ENCODE measurements at places on chromosomes 5 and 9.

- DNase-seq = no peak
Measured at GRCh38 chr5:14767053-14767452, 102.5 kb downstream of the OTULIN start.

- no peak for DNase-seq
Measured at GRCh38 chr5:154198611-154199230, 8.2 kb downstream of the GALNT10 start.

DNA sequence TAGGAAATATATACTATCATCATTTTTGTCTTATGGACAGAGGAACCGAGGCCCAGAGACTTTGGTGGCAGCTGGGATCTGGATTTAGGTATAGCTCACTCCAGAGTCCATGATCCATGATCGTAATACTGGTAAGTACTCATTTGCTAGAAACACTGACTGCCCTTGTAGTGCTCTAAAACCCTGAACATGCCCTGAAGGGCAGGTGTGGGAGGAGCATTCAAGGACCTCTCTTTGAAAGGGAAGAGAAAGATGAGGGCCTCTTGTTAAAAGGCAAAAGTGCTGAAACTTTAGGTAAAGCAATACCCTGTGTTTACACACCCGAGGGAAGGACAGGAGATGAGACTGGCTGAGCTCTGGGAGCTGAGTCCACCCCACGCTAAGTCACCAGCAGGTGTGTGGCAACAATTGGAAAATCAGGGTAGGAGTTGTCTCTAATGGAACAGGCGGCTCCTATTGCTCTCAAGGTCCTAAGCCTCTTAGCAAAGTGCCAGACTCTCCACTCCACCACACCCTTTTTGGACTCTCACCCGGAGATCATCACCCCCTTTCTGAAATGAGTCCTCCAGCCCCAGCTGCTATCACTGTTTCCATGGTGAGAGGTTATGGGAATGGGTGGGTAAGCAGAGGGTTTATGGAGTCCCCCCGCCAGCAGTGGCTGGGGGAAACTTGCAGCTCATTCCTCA is 34.8 kb downstream of the TRPC7 start:
- DNase-seq = no peak

DNA sequence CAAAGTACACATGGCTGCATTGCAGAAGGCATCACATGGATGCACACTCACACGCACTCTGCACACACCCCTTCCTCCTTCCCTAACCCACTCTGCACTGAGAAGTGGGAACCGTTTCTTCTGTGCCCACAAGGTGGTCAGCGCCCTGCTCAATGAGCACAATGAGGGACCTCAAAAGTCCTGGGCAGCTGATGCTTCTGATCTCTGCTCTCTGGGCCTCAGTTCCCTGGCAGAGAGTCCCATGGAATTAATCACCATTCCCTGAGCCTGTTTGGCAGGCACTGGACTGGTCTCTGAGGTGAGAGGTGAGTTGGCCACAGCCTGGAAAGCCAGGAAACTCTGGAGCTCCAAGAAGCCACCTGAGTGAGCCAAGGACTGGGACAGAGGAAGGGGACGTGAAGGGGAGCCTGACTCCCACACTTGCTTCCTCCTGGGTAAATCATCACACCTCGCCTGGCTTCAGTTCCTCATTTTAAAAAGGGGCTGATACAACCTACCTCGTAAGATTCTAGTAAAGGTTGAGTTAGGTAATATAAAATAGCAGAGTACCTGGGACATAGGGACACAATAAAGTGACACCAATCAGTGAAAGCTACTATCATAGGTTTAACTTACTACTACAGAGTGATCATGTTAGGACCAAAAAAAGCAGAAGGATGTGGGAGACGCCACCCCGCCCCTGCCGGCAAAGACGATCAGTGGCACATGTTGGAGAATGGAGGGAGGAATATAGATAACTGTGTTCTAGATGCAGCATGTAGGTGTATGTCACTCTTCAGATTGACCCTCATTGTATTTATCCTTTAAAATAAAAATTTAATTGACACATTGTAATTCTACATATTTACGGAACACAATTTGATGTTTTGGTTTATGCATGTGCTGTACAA is 21.1 kb upstream of the IGFBPL1 start:
- DNase-seq = no peak

DNA sequence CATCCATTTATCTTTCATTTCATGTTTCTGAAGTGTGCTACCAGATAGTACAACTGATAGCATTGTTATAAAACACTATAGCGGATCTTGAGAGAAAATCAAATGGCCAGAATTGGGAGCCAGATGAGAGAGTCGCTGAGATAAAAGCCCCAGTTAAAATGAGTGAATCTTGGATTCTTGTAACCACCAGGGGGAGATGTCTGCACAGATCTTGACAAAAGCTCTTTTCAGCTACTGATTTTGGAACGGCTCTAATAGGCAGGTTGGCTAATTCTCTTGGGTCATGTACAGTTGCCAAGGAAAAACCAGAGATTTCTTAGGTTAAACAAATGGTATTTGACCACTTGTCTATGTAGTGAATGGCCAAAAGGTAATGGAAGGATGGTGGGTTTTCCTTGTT is 21.7 kb downstream of the F2RL2 start:
- no peak for DNase-seq

GRCh38 chr5:96687812-96688453 is 25.8 kb downstream of the CAST start:
- DNase-seq = no peak

- no peak for DNase-seq
Measured at GRCh38 chr5:125227333-125228095, 481.1 kb upstream of the ZNF608 start.

Measured in left ventricle myocardium superior (tissue), 1 donor.